ENCODE measurements at places on chromosomes 3 and 15.

- DNase-seq = no peak
These were observed 556.0 kb downstream of the OTOL1 start for GRCh38 chr3:162052636-162053035.

DNA sequence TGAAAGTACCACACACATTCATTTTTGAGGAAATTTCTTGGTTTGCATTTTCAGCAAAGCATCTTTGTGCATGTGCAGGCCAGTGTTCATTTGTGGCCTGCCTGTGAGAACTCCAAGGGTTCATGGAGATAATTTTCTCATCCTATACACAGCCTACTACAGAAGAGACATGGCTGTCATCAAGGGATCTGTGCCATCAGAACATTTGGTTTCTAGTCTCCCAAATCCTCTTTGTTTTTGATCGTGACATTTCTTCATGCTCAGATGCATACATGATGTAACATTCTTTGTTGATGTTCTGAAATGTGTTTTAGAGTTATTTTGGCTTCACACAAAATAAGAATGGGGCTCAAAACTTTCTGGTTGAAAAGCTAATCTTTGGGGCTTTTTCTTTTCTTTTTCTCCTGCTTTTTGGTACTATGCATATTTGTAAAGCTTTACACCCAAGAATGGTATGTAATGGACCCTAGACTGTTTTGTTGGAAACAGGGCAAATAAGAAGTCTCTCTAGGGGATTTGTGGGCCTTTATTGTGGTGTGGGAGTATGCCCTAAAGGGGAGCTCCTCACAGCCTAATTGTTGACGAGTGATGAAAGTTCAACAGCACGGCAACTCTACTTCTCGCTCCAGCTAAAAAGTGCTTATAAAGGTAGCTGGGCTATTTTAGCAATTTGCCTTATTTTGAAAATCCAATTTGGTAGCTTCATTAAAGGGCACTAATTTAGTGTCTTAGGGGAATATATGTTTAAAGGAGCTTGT lies 3.2 kb upstream of the ARPP21 start:
- no peak for DNase-seq

- DNase-seq = no peak
These were observed 70.4 kb downstream of the RBPMS2 start for GRCh38 chr15:64705006-64705405.

DNA sequence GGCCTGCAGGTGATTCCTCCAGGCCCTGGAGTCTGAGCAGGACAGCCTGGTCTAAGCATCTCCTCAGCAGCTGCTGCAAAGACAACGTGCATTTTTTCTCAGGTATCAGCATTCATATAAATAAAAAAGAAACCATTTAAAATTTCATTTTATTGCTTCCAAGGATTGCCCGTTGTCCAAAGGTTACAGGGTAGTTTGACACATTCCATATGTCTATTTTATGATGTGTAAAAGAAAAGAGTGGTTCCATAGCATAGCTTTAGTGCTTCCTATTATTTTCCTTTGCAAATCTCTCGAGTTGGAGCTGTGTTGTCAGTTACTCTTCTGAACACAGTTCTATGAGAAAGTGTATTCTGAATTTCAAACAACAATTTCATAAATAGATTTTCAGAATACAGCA lies 7.2 kb upstream of the DGKG start:
- no peak for DNase-seq

GRCh38 chr3:178777718-178778411 lies 241.6 kb downstream of the KCNMB2 start:
- peak; percentile 66 for DNase-seq

DNA sequence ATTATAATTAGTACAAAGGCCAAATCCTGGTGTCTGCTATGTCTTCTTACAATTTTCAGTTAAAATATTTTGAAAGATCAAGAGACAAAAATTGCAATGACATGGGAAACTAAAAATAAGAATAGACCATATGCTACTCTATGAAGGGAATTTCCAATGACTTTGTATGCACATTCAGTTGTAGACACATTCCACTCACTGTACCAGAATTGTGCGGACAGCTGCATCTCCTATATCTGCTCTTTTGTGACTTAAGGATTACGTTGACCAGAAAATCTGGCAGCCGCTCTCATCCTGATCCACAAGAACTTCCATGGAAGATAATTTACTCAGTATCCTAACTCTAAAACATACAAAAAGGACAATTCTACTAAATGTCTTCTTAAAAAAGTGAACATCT lies 493.9 kb upstream of the KCNMB2 start:
- no peak for DNase-seq

DNA sequence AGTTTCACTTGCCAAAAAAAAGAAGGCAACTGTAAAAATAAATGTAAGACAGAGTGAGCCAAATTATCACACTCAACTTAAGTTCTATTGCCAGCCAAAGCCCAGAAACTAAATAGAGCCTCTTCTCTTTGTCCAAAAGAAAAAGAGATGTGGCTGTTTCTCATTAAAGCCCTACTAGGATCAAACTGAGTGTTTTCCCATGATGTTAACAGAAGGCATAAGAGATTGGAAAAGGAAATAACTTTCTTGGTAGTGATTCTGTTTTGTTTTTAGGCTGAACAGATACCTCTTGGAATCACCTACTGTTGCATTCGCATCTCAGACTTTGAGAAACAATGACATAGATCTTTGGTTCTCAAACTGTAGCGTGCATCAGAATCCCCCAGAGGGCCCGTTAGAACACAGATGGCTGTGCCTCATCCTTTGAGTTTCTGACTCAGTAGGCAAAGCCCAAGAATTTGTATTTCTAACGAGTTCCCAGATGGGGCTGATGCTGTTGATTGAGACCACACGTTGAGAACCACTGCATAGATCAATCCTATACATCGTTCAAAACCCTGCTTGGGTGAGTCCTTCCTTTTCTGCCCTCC lies 42.5 kb upstream of the SRGAP3 start:
- DNase-seq = peak; percentile 27

GRCh38 chr3:183518491-183519251 lies 36.8 kb downstream of the KLHL6 start:
- peak; percentile 33 for DNase-seq

GRCh38 chr3:118480101-118480860 lies 554.4 kb downstream of the IGSF11 start:
- no peak for DNase-seq

- peak; percentile 40 for DNase-seq
These were observed 24.8 kb upstream of the VGLL4 start for GRCh38 chr3:11668243-11669235.

DNA sequence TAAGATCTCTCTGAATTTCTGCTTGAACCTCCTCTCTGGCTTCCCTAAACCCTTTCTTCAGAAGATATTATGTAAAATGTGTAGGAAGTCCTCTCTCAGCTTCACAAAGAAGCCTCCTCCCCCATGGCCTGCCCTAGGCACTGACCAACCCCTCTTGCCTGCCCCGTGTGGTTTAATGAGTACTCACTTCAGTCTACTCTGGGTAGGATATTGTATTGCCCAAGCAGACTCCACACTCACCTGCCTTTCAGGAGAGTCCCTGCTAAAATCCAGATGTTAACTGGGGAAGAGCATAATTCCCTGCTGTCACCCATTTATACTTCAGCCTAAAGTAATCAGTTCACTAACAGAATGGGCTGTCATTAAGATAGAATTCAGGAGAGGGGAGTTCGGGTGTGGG lies 2.6 kb upstream of the AGBL1 start:
- DNase-seq = no peak

Measured in NCI-H69 (cell line).